ENCODE measurements at places on chromosomes 1 and 21.

DNA sequence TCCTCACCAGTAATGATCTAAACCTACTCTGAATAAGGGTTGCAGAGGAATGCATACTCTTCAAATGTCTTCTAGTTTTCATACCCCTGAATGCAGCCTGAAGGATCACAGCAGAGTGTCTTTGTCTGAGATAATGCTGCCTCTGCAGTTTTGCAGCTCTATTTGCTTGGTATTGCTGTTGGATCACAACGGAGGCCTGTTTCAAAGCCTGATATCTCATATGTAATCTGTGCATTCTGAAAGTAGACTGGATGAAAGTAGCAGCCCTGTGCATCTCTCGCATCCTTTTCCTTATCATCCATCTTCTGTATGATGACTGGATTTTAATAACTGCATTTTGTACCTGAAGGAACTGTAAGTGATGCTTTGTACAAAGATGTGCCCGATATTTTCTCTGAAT, 34.9 kb upstream of the F13B start:
- no peak for DNase-seq

DNA sequence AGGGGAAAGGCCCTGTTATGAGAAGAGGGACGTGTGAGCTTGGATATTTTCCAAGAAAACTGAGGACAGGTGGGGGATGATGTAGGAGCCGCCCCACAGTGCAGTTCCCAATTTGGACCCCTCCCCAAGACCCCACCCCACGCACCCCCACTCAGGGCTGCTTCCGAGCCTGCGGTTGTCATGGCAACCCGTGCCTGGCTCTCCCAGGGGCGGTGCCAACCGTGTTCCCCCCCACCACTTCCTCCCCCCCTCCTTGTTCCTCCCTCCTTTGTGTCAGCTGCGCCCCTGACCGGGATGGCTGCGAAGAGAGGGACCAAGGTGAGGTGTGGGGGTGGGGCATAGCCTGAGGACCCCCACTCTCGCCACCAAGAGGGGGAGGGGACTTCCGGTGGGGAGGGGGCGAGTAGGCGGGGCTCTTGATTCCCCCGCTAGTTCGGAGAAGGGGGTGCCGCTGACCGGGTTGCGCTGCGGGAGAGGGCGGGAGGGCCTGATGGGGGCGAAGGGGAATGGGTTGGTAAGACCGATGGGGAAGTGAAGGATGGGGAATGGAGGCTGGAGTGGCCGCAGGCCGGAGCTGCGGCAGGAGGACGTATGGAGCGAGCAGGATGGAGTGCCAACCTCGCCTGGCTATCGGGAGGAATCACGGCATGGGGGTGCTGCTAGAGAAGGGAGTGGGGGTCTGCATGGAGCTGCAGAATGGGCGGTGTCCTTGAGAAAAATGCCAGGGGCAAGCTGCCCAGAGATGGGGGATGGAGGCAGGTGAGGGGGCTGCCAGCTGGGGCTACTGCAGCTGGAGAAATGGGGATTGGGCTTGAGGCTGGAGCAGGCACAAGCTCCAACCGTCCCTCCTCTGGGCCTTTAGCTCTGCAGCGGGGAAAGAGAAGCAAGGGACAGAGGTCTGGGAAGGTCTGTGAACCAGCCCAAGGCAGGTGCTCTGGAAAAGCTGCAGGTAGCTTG, 953 bp downstream of the TRIM46 start:
- DNase-seq: no peak

GRCh38 chr1:167227934-167228378, 7.3 kb downstream of the POU2F1 start:
- DNase-seq: no peak

DNA sequence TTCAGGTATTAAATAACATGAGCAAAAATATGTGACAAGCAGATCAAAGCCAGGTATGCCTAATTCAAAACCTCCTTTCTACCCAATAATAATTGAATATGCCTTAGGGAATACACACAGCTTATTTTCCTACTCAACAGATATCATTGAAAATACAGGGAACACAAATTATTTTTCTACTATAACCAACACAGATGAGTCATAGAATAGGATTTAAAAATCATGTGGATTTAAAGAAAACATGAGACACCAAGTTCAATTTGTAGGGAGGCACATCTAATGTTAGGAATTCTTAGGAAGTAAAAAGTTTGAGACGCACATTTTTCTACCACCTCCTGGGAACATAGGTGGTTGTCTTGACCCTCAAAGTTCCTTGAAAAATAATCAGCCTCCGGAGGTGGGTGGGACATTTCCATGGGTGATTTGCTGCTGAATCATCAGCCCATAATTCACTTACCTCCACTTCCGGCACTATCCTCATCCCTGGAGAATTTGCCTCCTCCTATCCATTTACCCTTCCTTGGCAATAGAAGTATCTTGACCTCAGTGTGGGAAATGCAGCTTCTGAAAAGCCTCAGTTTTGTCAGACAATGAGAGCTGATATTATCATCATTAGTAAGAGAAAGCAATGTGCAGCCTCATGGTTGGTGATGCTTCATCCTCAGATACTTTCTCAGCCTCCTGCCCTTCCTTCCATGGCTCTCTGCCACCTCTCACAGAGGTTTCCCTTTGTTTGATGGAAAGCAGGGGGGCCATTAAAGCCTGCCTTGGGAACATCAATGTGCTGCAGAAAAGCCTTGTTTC, 33.5 kb upstream of the RGS4 start:
- DNase-seq: no peak

GRCh38 chr1:160363951-160364735, 2.7 kb upstream of the NHLH1 start:
- no peak for DNase-seq

DNA sequence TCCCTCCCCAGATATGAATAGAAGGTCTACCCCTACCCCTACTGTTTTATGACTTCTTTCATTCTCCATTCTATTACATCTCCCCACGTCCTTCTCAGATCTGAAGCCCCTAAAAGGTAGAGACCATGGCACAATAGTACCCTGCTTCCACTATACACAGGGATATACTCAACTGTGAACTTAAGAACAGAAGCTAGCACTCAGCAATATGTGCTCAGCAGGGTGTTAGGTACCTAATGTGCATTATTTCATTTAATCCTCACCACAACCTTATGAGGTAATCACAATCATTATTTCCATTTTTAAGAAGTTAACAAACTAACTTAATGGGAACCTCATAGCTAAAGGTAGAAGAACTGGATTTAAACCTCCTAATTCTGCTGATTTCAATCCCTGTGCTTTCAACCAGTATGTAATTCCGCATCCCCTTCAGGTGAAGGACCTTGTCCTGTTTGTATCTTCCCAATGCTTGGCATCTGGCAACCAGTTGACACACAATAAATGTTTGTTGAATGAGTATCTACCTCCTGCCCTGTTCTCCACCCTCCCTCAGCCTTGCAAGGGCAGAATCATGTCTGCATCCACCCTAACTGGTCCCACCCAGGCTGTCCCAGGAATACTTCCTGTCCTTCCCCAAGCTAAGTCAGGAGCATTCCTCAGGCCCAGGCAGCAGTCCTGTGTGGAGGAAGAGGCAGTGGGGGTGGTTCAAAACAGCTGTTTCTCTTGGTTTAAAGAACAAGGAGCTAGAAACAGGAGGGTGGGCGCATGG, 6.5 kb downstream of the DENND2D start:
- no peak for DNase-seq

- no peak for DNase-seq
Observed at GRCh38 chr1:6275826-6276782, 15.2 kb upstream of the GPR153 start.

DNA sequence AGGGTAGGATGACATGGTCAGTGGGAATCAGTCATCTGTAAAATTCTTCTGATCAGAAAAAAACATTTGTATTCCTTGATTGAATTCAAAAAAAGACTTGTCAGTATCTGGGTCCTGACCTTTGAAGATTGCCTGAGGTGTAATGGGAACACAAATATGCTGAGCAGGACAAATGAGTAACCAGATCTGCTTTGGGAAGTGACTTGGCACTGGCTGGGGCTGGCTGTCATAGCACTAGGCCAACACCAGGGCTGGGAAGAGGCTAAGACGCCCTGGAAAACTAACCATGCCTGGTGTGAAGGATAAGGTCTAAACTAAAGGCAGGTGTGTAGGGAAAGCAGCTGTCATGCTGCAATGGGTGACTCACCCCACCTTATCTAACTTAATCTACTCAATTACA, 452.9 kb upstream of the BEND5 start:
- DNase-seq: no peak

GRCh38 chr1:45348020-45348419, 7.8 kb upstream of the MUTYH start:
- no peak for DNase-seq

GRCh38 chr1:108816049-108816893, 40.6 kb downstream of the AKNAD1 start:
- no peak for DNase-seq

GRCh38 chr1:163055005-163055404, 14.2 kb upstream of the RGS4 start:
- DNase-seq: no peak

DNA sequence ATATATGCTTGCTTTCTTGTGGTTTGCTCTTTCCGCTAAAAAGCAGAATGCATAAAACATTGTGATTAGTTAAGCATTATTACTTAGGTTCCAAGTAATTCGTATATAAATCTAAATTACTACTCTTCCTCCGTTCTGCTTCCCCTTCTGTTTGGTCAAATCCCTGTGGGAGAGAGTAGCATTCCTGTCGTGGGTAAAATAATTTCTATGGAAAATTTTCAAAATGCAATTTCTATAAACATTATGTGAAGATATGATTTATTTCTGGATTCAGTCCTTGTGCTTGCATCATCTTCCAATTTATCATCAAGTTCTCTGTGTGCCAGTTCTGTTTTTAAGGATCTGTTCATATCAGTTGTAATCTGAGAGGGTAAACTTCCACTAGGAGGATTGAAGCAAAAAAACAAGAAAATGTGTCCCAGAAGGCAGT, 7.2 kb upstream of the WARS2 start:
- no peak for DNase-seq

DNA sequence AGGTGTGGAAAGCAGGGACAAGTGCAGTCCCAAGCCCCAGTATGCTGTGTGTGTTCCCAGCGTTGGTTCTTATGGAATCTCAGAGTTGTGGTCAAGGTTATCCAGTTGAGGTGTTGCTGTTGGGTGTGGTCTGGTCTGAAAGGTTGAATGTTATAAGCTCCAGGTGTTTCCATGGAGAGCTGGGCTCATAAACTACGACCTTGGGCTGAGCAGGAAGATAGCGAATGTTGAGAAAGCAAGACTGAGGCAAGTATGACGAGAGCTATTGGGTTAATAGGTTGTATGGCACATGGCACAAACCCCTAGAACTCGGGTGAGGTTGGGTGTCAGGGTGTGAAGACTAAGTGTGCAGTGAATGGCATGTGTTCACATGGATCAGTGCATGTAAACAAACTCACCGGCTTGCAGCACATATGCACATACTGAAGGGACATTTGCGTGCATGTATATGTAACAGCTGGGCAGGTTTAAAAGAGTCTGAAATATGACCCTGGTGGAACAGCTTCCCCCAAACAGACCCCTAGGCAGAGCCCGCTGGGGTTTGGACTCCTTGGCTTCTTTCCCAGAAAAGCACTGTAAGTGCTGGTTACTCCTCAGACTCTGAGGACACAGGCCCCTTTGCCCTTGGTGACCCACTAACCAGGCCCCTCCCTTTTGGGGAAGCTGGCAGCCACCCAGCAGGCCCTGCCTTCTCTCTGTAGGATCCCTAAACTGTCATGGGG, 117.5 kb downstream of the NAV1 start:
- no peak for DNase-seq

- no peak for DNase-seq
Observed at GRCh38 chr1:227940791-227941241, 6.9 kb downstream of the WNT9A start.

- DNase-seq: no peak
Observed at GRCh38 chr21:25737421-25737820, 2.6 kb downstream of the GABPA start.

- DNase-seq: no peak
Observed at GRCh38 chr1:160626509-160627342, 20.1 kb downstream of the SLAMF1 start.

DNA sequence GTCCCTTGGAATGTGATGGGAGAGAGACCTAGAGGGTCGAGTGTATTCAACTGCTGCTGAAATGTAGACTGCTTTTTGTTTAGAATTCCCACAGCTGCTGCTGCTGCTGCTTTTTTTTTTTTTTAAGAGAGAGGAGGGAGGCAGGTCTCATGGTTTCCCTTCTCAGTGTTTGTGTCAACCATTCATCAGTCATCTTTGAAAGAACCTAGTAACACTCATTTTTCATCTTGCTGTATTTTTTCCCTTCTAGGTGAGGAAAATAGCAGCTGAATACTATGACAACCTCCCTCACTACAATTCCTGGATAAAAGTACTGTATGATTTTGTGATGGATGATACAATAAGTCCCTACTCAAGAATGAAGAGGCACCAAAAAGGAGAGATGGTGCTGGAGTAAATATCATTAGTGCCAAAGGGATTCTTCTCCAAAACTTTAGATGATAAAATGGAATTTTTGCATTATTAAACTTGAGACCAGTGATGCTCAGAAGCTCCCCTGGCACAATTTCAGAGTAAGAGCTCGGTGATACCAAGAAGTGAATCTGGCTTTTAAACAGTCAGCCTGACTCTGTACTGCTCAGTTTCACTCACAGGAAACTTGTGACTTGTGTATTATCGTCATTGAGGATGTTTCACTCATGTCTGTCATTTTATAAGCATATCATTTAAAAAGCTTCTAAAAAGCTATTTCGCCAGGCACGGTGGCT, 9.2 kb downstream of the DEGS1 start:
- no peak for DNase-seq

- no peak for DNase-seq
Observed at GRCh38 chr21:36388096-36388495, 2.9 kb downstream of the CHAF1B start.

- DNase-seq: no peak
Observed at GRCh38 chr1:45016090-45016697, 4.1 kb downstream of the UROD start.

Data from stimulated activated CD8-positive, alpha-beta memory T cell treated with anti-CD3 and anti-CD28 coated beads, Interleukin-12 subunit alpha, Interleukin-12 subunit beta, amount 100 ng/mL, for 4 hours (primary cell).